ENCODE measurements at places on chromosomes 1 and 21.

DNA sequence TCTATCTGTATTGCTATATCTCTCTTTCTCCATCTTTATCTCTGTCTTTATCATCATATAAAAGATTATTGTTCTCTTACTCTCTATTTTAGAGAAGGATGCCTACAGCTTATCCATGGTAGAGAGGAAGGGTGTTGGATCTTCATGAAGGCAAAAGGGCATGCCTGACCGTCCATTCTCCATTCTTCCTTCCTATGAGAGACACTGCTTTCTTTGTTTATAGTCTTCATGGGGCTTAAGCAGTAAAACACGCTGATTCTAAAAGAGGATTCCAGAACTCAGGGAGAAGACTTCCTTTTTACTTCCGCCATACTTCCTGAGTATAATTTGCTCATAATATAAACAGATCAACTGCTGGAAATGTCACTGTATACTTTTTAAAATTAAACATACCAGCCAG lies 44.0 kb downstream of the PDE4B start:
- DNase-seq, result no peak

- DNase-seq, result no peak
These were observed 5.8 kb upstream of the CLDN19 start for GRCh38 chr1:42745851-42746250.

GRCh38 chr1:88394958-88395357 lies 289.1 kb upstream of the PKN2 start:
- DNase-seq, result peak; percentile 1

DNA sequence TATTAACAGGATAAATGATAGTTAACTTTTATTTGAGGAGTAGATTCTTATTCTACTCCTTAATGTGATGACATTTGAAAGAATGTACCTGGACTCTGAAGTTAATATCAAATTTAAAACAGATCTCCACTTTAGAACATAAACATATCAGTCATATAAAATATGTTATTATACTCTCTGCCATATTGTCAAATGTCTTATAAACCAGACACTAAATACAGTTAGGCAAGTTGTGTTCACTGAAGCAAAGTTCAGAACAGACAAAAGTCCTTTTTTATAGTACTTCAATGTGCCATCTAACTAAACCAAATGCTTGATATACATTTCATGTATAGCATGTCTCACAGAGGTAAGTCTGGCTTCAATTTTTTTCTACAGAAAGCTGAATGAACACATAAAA lies 285.2 kb downstream of the AKT3 start:
- no peak for DNase-seq

GRCh38 chr1:66831529-66832239 lies 30.6 kb upstream of the INSL5 start:
- DNase-seq, result no peak

- peak; percentile 49 for DNase-seq
These were observed 19.0 kb upstream of the L1TD1 start for GRCh38 chr1:62175568-62176179.

GRCh38 chr1:7608628-7609305 lies 162.3 kb upstream of the VAMP3 start:
- DNase-seq, result no peak

GRCh38 chr1:51341876-51342496 lies 11.6 kb upstream of the TTC39A start:
- DNase-seq, result no peak

All from putamen (tissue), 1 donor.